Panc1 (cell line): ENCODE measurements at places on chromosomes 7 and 10. TPM values are rescaled to one million over a fixed set of nuclear protein-coding genes. Genes with fewer than 3 reads are reported as not detected.

AKR1C3 gene
- total RNA-seq, result 0.62 TPM

MYPN gene
- total RNA-seq, result 39.1 TPM

KIF11 gene
- total RNA-seq, result 47.8 TPM

DNA sequence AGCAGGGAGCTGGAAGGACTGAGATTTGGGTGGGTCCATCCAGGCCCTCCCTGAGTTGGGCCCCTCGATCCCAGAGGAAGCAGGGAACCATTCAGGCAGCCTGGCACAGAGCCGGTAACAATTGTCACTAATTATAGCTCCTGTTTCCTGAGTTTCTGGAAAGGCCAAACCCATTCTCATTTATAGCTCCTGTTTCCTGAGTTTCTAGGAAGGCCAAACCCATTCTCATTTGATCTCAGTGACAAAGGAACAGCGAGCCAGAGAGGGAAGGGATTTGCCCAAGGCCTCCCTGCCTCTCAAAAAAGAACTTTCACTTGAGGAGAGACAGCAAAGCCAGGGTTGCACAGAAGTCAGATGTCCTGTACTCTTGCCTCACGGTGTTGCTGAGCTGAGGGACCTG, 521.9 kb downstream of the TYW1 start:
- no peaks in the 10 kb centered on the region for H3K27me3 ChIP-seq
- H3K4me1 ChIP-seq, result no peaks in the 10 kb centered on the region
- H3K36me3 ChIP-seq, result no peaks in the 10 kb centered on the region
- H3K4me3 ChIP-seq, result no peak overlapping the region

- no peak for DNase-seq
- no peaks in the 10 kb centered on the region for H3K27me3 ChIP-seq
- no peak overlapping the region for H3K27ac ChIP-seq
- no peaks in the 10 kb centered on the region for H3K4me1 ChIP-seq
- H3K4me3 ChIP-seq, result no peak overlapping the region
- no peaks in the 10 kb centered on the region for H3K36me3 ChIP-seq
Observed at GRCh38 chr10:112687647-112688046, 240.6 kb downstream of the VTI1A start.

DNA sequence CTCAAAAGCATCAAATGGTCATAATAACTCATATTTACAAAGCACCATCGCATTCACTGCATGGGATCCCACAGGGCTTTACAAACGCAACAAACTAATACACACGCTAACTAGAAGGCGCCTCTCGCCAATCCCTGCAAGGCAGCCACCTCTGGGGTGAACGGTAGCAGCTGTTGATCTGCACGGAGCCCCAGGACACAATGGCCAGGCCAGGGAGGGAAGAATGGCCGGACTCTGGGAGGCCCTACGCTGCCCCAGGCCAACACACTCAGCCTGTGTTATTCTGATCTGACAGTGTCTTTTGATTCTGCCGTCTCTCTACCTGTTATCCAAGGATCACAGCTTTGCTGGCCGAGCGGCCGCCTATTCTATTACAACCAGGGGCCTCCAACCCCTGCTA, 41.8 kb downstream of the HABP2 start:
- no peak for DNase-seq
- H3K27me3 ChIP-seq, result peaks cover 39% of the 10 kb centered on the region
- no peak overlapping the region for H3K4me3 ChIP-seq
- H3K27ac ChIP-seq, result no peak overlapping the region

- H3K27me3 ChIP-seq, result no peaks in the 10 kb centered on the region
- H3K4me1 ChIP-seq, result peaks cover 30% of the 10 kb centered on the region
- no peak overlapping the region for H3K4me3 ChIP-seq
- no peak overlapping the region for H3K27ac ChIP-seq
- no peak for DNase-seq
- peaks cover 4% of the 10 kb centered on the region; the same call in 1 of the 2 replicates for H3K36me3 ChIP-seq
Observed at GRCh38 chr7:1025743-1026581, 18.4 kb upstream of the GPR146 start.

GRCh38 chr10:88091490-88092061, 228.2 kb downstream of the PTEN start:
- no peak overlapping the region for H3K27ac ChIP-seq
- H3K4me1 ChIP-seq, result no peaks in the 10 kb centered on the region
- no peaks in the 10 kb centered on the region for H3K36me3 ChIP-seq
- no peak overlapping the region for H3K4me3 ChIP-seq
- DNase-seq, result no peak

GRCh38 chr7:83882551-83882950, 233.6 kb upstream of the SEMA3E start:
- no peaks in the 10 kb centered on the region for H3K27me3 ChIP-seq
- no peak overlapping the region for H3K27ac ChIP-seq
- no peaks in the 10 kb centered on the region for H3K36me3 ChIP-seq
- DNase-seq, result no peak

DNA sequence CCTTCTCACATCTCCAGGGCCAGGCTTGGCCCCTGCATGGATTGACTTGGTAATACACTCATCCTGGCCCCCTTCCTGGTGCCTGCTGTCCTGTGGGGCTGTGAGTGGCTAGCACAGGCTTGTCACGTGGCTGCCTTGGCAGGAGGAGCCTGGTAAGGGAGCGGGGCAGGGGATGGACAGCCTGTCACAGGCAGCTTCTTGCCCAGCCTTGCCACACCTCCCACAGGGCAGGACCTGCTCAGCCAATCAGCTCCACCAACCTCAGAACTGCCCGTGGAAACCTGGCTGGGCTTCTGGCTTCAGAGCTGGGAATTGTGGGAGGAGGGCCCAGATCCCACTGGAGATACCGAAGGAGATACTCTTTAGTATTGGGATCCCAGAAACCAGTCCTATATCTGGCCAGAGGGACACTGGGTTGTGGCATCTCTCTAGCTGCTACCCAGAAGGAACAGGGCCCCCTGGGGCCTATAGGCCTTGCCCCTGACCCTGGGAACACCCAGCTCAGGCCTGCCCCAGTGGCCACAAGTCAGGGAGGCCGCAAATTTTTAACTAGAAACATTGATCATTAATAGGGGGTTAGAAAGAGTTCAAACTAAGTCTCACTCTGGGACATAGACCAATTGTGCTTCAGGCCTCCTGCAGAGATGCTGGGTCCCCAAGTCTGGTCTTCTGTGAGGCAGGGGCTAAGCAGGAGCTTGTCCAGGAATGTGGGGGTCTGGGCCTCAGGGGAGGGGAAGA, at the start of gene HOGA1:
HOGA1 (plus strand) TSS at position 330 of the 738 bp plus-strand sequence; CDS start at position 645, 315 bp downstream.
- H3K27me3 ChIP-seq, result no peaks in the 10 kb centered on the region
- no peak for DNase-seq
- H3K36me3 ChIP-seq, result no peaks in the 10 kb centered on the region
- H3K4me1 ChIP-seq, result peaks cover 13% of the 10 kb centered on the region
- peak within 1 kb of the TSS; percentile 25; the same call in 1 of the 2 replicates for H3K27ac ChIP-seq
- no peak within 1 kb of the TSS for H3K4me3 ChIP-seq

DNA sequence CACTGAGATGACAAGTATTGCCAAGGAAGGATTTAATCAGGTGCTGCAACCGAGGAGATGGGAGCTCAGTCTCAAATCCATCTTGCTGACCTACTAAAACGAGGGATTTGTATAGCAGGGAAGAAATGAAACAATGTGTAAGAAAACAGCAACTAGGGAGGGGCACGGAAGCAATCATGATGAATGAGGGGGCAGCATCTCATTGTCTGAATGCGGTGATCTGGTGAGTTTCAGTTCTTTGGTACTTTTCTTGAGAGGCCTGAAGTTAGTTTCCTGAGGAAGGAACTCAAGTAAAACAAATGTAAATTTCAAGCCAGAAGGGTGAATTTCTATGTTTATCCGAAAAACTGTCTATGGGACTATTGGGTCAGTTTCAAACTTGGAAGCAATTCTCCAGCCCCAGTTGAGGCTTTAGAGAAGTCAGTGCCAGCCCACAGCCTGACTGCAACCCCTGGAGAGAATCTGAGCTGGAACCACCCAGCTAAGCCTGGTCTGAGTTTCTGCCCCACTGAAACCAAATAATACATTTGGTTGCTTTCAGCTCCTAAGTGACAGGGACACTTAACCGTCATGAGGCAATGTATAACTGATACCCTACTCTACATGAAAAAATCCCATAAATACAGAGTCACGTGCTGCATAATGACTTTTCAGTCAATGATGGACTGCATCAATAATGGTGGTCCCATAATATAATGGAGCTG, 45.8 kb upstream of the TNS3 start:
- no peak for DNase-seq
- peaks cover 61% of the 10 kb centered on the region for H3K4me1 ChIP-seq
- no peaks in the 10 kb centered on the region for H3K27me3 ChIP-seq

DNA sequence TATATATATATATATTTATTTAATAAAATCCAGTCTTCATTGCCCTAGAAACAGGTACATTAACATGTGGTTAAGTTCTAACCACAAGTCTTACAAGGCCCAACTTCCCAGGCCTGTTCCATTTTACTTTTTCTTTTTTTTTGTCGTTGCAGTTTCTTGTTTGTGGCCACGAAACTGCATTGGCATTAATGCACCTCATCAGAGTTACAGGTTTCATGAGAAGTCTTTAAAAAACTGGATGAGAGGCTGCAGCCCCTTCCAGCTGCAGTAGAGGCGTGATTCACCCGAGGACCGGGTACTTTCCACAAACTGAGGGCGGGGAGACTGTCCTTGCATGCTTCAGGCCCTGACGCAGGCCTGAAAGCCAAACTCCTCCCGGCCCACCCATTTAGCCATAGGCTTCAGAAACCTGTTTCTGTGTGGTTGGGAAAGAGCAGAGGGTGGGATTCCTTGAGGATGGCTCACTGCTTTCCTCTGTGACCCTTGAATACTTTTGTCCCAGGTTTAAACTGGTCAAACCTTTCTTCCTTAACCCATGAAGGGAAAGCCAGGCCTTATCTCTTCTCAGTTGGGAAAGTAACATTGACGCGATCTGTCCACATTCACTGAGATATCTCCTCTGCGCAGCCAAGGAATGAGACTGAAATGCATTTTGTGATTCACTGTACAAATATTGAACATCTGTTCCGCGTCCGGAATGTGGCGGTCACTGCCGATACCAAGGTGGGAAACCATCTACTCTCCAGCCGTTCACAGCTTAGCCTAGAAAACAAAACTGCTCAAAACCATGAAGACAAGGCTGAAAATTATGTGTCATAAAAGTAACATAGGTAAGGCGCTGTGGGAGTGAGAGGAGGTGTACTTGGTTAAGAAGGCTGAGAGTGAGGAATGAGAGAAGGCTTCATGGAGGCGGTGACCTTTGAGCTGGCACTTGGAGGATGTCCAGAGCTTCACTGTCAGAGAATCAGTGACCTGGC, 311.7 kb downstream of the GATA3 start:
- DNase-seq, result peak; percentile 39
- H3K4me3 ChIP-seq, result peak overlapping the region; percentile 20; the same call in 1 of the 2 replicates
- no peaks in the 10 kb centered on the region for H3K36me3 ChIP-seq
- no peaks in the 10 kb centered on the region; the same call in 1 of the 2 replicates for H3K4me1 ChIP-seq
- H3K27ac ChIP-seq, result peak overlapping the region; percentile 52
- H3K27me3 ChIP-seq, result no peaks in the 10 kb centered on the region

DNA sequence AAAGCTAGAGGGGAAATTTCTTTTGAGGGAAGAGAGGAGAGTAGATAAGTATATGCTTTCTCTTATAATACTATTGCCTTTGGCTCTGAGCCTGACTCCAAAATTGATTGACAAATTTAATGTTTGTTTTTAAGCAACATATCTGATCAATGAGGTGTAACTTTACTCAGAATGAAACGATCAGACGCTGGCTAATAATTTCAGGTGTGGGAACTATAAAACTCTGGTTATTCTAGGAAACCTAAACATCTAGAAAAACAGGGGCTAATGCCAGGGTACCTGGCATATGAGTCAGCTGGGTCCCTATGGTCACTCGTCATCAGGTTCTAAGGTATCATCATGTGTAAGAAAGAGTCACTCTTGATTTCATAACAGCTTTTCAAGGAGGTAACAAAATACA, 139.7 kb downstream of the ATE1 start:
- H3K27ac ChIP-seq, result no peak overlapping the region
- H3K4me1 ChIP-seq, result no peaks in the 10 kb centered on the region
- no peak overlapping the region for H3K4me3 ChIP-seq
- H3K27me3 ChIP-seq, result no peaks in the 10 kb centered on the region
- no peak for DNase-seq
- H3K36me3 ChIP-seq, result no peaks in the 10 kb centered on the region
